Fibroblast of skin of back (primary cell): ENCODE measurements at places on chromosomes 13 and 19.

GRCh38 chr19:3057275-3057714, 5.0 kb downstream of the TLE5 start:
- no peak for DNase-seq

- no peak for DNase-seq
Observed at GRCh38 chr13:43379738-43380137, 356.4 kb downstream of the DNAJC15 start.

DNA sequence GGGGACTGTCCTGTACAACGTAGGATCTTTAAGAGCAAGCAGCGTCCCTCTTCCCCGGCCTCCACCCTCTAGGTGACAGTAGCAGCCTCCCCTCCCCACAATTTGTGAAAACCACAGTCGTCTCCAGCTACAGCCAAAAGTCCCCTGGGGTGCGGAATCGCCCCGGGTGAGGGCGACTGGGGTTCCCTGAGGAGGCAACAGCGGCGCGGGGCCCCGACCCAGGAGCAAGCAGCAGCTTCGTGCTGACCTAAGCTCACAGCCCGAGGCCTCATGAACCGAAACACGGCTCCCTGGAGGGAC, 322 bp downstream of the ZNF558 start:
- DNase-seq = no peak

DNA sequence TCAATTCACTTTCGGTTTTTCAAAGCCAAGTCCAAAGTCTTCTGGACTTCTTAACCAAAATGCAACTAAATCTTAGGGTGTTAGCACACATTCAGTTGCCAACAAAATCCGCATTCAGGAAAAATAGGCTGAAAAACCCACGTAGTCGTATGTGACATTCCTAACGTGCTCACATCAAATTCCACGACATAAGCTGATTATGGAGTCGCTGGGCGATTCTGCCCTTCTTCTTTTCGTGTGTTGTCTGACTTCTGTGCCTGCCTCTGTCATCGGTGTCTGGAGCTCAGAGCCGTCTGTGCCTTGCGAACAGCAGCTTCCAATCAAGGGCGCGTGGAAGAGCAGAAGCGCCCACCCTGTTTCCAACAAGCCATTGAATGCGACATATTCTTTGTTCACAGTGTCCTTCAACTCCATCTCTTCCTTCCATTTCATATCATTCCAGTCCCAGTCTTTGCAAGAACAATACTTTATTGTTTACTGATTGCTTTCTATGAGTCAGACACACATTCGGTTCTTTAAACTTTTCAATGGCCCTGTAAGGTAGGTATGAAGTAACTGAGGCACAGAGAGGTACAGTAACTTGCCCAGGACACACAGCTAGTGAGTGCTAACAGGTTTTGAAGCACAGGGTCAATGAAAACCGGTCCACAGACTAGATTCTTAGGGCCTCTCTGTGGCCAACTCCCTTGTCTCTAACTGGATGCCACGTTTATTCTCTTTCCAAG, 8.2 kb upstream of the ZNF507 start:
- peak; percentile 35 for DNase-seq

GRCh38 chr19:49932041-49932451, 2.7 kb upstream of the NUP62 start:
- no peak for DNase-seq

- DNase-seq = peak; percentile 98
Observed at GRCh38 chr13:75633285-75633684, 2.8 kb upstream of the LMO7 start.

DNA sequence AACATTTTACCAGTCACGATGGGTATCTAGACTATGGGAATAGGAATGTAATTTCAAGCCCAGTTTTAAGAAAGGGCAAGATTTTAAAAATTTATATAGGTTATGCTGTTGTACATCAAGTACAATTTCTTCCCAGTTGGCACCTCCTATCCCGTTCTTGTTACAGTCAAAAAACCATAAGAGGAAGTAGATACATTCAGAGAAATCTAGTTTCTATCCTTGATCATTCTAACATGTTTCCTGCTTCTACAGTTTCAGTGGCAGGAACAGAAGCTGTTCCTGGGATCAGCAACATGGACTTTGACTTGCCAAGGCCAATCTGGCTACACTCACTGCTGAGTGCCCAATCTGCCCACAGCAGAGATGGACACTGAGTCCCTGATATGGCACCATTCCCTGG, 14.7 kb upstream of the FPR3 start:
- no peak for DNase-seq

DNA sequence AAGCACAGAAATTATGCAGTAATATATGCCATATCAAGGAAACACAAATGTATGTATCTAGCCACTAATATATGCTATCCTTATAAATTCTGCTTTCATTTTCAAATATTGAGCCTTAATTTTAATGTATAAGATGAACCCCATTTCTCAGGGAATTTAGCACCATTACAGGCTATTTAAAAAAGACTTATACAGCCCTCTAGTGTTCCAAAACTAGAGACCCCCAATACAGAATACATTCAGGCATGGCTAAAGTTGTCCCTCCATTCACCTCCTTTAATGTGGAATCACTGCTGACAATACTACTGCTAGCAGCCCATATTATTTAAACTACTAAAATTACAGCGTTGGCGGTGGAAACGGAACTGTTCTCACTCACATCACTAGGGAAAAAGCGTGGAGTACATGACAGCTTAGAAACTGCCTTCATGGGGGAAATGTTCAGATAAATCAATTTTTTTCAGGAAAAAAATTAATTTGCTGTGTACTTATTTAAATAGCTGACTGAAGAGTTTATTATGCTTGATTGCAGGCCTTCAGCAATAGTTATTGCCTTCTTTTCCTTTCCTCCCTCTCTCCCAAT, 541.0 kb downstream of the PCDH9 start:
- peak; percentile 10 for DNase-seq

DNA sequence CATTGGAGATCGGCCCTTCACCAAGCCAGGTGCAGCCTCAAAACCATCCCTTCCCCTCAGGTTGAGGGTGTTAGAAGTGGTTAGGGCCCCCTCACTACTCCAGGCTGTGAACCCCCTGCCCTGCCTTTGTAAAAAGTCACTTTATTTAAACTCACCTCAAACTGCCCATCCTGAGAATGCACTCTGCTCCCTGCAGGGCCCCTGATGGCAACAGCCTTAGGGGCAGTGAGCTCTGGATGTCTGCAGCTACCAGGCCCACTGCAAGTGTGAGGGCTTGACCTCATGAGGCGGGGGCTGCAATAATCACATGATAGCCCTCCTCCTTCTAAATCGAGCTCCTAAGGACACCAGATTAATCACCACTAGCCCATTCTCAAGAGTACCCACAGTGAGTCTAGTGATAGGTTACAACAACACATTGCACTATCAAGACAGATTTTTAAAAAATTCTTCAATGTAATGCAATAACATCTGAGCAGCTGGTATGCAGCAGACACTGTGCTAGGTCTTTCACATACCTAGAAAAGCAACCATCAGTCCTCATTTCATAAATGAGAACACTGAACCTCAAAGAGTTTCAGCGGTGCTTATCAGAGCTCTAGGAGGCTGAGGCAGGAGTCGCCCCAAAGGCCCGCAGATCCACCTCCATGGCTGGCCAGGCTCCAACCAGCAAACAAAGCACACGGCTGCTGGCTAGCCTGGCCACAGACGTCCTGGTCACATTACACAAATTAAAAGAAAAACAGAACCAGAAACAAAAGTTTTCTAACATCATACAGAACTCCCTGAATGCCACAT, 26.0 kb downstream of the SLC7A1 start:
- no peak for DNase-seq
